ENCODE measurements at places on chromosomes 13 and 19.

DNA sequence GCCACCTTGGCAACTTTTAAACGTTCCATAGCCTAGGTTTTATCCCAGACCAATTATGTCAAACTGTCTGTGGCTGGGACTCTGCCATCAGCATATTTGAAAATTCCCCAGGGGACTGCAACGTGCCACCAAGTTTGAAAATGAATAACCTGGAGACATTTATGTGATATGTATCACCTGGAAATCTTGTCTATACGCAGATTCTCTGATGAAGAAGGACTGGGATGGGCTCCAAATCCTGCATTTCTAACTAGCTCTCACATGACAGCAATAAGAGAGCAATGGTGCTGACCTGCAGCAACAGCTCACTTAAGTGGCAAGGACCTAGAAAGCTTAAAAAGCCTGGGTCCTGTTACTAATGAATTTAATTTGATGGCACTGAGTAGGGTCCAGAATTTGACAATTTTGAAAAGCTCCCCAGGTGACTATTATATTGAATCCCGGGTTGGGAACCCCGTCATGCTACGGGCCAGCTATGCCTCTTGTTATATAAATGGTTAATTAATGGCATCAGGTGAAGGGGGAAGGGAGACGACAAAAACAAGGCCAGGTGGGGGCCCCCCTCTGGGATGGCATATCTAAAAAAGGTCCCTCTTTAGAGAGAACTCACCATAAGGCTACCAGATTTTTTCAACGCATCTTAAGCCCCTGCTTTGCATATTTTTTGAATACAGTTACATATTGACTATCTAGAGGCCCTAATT lies 213.7 kb downstream of the ZIC5 start:
- no peak for DNase-seq

DNA sequence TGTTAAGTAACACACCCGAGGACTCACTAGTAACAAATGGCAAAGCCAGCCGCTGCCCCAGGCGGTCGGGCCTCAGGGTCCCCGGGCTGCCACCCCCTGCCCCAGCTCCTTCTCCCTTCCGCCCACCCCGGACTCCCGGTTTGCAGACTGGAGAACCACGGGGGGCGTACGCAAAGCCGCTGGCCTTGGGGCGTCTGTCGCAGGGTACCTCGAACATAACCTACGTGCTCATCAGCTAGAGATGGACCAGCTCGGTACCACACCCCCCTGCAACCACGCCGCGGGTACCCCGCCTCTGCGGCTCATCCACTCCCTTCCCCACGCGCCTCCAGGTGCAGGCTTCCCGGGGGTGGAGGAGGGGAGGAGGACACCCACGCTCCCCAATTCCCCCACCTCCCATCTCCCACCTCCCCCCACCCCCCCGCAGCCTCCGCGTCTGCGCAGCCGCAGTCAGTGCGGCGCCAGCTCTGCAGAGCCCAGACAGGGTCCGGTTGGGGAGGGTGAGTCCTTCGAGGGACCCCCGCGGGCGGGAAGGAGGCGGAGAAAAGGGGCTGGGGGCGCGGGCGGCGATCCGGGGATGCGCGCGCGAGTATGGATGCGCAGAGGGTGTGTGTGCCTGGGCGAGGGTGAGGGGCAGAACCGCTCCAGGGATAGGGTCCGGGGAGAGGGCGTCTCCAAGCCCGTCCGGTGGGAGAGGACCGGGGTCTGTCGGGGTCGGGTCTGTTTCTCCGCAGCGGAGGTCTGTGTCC lies at the start of gene SMIM17:
Gene SMIM17, plus strand, starts transcription at position 449 of the 749 bp plus-strand sequence. CDS start 2,509 bp downstream, outside the sequence.
- no peak for DNase-seq

DNA sequence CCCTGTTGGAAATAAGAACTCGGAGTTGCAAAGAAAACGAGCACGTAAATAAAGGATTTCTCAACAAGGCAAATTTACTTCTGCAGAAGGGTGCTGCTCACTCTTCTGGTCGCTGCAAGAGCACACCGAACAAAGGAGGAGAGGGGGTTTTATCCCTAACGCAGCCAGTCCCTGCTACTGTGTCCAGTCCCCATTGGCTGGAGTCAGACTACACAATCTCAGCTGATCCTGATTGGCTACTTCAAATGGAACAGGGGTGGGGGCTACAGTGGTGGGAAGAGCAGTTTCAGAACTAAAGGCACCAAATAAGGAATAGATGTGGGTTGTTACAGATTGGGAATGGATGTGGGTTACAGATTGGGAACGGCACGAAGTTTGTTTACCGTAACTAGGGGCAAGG lies 63.9 kb upstream of the MCF2L start:
- DNase-seq = no peak

DNA sequence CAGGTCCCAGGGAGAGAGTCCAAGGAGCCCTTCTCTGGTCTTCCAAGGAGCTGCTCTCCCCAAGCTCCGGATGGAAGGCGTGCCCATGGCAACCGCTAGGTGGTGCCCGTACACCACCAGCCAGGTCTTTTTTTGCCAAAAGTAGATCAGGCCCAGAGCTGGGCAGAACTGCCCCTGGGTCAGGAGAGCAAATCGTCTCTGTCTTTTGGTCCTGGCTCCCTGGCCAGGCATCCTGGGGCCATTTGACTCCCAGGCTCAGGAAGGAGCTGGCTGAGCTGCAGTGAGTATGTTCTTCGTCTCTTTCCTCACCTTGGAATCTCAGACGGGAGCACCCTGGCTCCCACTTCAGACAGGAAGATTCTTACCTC lies 24.6 kb upstream of the BCL3 start:
- DNase-seq = peak; percentile 82

DNA sequence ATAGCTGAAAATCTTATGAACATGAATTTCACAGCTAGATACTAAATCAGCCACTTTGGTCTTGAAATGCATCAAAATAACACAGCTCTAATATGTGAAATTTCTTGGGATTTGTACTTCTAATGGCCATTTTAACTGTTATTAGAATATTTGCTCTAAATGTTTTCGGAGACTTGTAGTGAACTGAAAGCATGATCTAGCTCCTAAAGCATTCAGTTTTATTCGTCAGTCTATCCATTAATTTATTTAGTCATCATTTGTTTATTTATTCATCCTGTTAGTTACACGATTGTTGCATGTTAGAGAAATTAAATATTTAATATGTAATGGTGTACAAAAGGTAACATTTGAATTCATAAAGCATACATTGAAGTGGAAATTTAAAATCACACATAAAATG lies 1132.7 kb downstream of the SLITRK1 start:
- no peak for DNase-seq

DNA sequence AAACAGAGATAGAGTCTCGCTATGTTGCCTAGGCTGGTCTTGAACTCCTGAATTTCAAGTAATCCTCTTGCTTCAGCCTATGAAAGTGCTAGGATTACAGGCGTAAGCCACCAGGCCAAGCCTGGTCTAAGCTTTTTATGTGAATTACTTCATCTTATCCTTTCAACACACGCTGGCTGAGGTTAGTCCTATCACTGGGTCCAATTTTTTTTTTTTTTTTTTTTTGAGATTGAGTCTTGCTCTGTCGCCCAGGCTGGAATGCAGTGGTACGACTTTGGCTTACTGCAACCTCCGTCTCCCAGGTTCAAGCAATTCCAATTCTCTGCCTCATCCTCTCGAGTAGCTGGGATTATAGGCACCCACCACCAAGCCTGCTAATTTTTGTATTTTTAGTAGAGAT lies 10.4 kb downstream of the MYO1F start:
- no peak for DNase-seq

DNA sequence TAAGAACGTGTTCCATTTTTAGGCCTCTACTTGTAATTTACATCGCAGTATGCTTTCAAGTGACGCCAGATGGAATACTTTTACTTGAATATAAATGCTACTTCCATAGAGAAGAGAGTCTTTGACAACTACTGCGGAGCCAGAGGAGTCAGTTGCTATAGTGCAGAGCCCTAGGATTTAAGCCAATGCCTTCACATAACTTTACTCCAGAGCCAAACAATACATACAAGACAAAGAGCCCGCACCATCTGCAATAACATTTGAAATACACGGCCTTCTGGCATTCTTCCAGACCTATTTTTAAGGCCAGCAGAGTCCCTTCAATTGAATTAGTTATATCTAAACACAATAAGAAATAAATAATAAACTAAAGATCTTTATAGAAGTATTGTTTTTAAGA lies 59.4 kb downstream of the XPO4 start:
- DNase-seq = no peak

- no peak for DNase-seq
Measured at GRCh38 chr13:31264151-31264550, 64.4 kb downstream of the B3GLCT start.

GRCh38 chr19:45057444-45057843 lies 18.6 kb downstream of the CLASRP start:
- no peak for DNase-seq

- no peak for DNase-seq
Measured at GRCh38 chr13:75637181-75637750, 1.1 kb downstream of the LMO7 start.

- no peak for DNase-seq
Measured at GRCh38 chr13:81686877-81687276, 1346.0 kb upstream of the SPRY2 start.

GRCh38 chr19:50461066-50461875 lies 15.0 kb upstream of the EMC10 start:
- peak; percentile 67 for DNase-seq

- no peak for DNase-seq
Measured at GRCh38 chr13:93797463-93797862, 570.9 kb downstream of the GPC6 start.

- DNase-seq = no peak
Measured at GRCh38 chr13:30159446-30159839, 147.9 kb downstream of the KATNAL1 start.

- DNase-seq = no peak
Measured at GRCh38 chr19:32265995-32266394, 79.4 kb upstream of the ZNF507 start.

- no peak for DNase-seq
Measured at GRCh38 chr19:46917002-46917401, 56.2 kb downstream of the ARHGAP35 start.
